ENCODE measurements at places on chromosomes 4 and X.

DNA sequence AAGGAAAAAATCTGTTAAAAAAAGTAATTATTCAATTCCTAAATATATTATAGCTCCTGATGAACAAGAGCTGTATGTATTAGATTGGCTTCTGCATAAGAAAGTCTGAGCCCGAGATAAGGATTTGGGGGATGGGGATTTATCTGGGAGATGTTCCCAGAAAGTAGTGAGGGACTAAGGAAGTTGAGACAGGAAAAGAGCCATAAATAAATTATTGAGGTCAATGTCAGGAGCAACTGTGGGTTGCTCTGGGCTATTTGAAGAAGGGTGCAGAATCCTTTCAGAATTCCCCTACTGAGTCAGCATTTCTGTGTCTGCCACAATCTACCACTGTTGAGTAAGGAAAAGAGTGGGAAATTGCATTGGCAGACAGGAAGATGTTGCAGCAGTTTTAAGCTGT is 3.1 kb upstream of the TDO2 start:
- peak; percentile 58 for DNase-seq

DNA sequence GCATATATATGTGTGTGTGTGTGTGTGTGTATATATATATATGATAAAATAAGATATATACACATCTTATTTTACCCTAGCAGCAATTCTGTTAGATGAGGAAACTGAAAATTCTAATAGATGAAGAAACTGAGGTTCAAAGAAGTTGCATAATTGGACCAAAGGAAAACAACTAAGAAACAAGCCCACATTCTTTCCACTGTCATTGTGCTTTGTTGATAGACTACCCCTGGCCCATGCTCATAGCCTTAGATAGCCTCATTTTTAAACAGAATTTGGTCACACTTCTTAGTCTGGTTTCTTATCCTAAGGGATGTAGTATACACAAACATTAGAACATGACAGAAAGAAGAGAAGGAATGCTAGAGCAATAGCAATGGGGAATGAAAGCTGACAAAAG is 138.8 kb downstream of the NDST3 start:
- DNase-seq, result no peak

- DNase-seq, result no peak
Measured at GRCh38 chrX:133922390-133922771, 63.0 kb downstream of the GPC3 start.

DNA sequence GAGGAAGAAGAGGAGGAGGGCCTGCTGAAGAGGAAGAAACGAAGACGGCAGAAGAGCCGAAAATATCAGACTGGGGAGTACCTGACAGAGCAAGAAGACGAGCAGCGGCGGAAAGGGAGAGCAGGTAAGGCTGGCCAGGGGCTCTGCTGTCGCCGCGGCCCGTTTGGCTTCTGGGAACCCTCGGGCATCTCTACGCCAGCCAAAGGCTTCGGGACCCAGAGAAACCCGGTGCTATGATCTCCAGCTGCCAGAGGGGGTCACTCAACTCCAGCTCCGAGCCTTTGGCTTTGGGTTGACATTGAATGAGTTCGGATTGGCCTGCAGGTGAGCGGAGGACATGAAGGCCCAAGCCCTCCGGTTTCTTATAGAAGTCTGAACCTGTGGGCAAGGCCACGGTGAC is 42.8 kb downstream of the BCORL1 start:
- no peak for DNase-seq

DNA sequence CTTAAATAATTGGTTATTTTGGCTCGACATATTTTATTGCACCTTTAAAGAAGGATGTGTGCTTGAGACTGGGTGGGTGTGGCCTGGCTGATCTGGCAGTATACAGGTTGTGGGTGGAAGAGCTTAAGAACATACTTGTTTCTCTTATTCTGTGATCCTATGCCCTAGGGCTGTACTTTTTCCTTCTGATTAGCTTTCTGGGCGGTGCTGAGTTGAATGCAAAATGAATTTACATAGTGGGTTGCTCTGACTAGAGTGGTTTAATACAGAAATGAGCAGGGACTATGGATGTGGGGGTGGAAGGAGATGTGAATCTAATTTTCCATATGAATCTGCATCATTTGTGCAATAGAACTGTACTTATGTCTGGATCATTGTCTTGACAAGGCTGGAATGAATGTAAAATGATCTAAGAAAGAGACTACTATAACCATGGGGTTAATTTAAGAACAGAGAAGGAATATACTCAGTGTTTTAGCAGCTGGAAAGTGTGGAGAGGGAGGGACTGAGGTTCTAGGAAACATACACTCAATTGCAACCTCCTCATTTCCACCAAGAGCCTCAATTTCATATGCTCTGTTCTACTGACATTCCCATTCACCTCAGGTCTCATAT is 73.7 kb downstream of the RLIM start:
- DNase-seq, result peak; percentile 34

DNA sequence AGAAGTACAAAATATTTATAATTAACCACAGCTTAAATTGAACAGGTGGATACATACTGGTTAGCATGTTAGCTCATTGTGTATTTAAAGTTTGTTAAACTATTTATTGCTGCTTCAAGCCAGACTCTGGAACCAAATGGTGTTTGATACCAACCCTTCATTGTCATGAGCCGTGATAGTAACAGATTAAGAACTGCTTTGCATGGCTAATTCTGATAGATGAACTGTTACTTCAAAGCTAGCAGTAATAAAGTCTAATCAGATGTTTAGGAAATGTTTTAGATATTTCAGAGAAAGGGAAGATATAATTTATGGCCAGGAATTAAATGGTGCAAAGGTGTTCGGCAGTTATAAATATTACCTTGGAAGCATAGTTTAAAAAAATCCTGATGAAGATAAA is 676.1 kb upstream of the ATOH1 start:
- no peak for DNase-seq

DNA sequence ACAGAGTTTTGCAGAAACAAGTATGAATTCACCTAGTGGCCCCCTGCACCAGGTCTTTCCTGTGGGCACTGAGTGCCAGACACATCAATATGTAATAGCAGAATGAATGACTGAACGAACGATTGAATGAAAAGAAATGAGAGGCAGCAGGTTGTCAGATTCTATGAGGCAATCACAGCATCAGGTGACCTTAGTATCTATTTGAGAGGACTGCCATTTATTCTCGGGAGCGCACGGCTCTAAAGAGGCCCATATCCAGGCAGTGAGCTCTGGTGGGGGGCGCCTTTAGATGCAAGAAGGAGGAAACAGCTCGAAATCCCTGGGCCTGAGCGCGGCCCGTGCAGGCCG is 528 bp upstream of the SLC25A4 start:
- no peak for DNase-seq

DNA sequence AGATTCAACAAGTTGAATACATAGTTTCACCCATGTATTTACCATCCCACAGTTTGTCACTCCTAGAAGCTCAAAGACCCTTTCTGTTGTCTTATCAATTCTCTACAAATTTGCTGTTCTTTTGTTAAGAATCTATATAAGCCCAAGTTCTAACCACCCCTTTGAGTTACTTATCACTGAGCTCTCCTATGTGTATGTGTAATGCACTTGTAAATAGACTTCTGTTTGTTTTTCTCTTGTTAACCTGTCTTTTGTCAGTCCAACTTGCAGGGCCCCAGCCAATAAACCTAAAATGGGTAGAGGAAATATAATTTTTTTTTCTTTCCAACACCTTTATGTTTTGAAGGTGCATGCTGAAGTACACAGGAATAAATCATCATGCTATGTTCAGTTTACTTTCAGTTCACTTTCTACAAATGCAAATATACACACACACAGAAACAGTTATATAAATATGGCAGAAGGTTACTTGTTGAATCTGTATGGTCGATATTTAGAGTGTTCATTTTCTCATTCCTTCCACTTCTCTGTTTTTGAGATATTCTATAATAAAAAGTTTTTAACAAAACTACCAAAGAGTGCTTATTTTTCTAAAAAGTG is 22.3 kb upstream of the CLOCK start:
- no peak for DNase-seq

DNA sequence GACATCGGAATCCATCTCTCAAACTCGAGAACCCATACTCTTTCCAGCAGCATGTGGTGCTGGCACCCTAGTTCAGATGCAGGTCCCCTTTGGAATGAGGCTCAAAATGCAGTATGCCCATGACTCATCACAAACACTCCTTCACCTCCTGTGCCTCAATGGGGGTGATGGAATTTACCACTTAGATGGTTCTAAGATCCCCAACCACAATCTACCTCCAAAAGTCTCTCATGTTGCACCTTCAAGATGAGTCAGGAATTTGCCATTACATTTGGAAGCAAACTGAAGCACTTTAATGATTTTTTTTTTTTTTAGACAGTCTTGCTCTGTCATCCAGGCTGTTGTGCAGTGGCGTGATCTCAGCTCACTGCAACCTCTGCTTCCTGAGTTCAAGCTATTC is 8.5 kb upstream of the MID1 start:
- DNase-seq, result no peak

- DNase-seq, result no peak
Measured at GRCh38 chr4:105059337-105059736, 87.3 kb upstream of the TET2 start.

DNA sequence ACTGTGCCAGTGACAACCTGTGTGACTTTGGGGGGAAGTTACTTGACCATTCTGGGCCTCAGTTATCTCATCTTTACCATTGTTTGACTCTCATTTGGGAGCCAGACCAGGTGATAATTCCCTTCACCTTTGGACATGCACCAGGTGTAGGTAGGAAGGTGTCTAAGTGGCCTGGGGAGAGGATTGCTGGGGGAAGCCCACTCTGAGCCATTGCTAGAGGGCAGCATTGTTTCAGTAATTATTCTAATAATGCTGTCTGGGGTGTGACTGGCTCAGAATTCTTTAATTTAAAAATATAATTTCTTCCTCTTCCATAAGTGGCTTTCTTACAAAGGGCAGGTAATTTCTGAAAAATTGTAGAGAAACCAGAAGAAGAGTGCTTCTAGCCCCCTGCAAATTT is 104.3 kb downstream of the RTL9 start:
- peak; percentile 3 for DNase-seq

DNA sequence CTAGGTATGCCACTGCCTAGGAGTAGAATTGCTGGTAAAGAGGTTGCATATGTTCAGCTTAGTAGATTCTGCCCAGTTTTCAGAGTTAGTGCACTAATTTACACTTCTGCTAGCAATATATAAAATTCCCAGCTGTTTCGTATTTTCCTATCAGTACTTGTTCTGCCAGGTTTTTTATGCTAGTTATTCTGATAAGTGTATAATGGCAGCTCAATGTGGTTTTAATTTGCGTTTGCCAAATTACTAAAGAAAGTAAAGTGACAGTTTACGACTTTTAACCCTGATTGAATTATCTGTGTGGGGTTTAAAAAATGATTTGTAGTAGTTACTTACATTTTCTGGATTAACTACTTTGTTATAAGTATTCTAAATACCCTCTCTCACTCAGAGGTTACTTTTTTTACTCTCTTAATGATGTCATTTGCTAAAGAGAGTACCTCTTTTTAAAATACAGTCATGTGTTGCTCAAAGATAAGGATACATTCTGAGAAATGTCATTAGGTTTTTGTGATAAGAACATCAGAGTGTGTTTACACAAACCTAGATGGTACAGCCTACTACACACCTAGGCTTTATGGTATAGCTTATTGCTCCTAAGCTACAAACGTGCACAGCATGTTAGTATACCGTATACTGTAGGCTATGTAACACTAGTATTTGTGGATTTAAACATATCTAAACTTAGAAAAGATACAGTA is 363.2 kb downstream of the IL15 start:
- DNase-seq, result no peak

GRCh38 chr4:181308476-181309312 is 934.5 kb upstream of the TENM3 start:
- no peak for DNase-seq

DNA sequence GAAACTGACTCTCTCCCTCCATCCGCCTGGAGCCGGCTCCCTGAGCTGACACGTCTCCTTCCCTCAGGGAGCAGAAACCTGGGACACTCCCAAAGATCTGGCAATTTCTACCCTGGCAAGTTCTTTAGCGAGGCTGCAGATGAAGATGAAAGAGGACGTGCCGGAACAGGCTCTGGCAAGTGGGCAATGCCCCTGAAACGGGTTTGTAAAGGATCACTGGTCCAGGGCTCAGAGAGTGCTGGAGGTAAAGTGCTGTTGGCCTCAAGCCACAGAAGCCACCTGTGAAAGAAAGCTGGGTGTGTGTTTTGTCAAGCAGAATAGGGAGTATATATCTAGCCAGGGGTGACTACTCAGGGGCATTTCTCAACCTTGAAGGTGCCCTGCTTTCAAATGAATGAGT is 131.4 kb upstream of the ATP6AP2 start:
- DNase-seq, result no peak

- no peak for DNase-seq
Measured at GRCh38 chrX:30085571-30085970, 129.8 kb upstream of the MAGEB2 start.

DNA sequence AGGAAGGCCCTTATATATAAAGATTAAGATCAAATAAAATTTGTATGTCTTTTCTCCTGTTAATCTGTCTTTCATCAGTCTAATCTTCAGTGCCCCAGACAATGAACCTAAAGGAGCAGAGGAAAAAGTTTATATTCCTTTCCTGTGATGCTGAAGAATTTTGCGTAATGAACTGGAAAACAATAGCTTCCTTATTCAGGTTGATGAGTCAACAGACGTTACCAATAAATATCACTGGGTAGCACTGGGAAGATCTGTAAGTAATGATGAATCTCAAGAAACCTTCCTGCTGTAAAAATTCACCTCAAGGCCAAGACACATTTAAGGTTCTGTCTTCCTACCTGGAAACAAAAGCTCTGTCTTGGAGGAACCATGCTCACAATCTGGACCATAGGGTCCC is 25.5 kb downstream of the CDKN2AIP start:
- peak; percentile 90 for DNase-seq

DNA sequence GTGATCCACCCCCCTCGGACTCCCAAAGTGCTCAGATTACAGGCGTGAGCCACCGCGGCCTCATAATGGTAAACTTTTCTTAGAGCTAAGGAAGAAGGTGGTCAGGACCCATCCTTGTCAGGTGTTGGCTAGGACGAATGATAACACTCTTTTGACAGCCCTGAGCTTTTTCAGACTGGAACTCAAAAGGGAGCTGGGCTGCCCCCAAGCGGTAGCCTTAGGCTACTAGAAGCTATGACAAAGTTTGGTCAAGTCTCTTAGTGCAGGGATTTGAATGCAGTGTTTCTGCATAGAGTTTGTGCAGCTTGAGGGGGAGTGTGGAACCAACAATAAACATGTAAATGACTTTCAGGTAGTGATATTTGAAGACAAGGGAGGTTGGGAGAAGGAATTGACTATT is 11.8 kb upstream of the HSD17B10 start:
- no peak for DNase-seq

- DNase-seq, result no peak
Measured at GRCh38 chrX:13894888-13895565, 78.1 kb upstream of the GPM6B start.

GRCh38 chr4:6372649-6373525 is 99.5 kb downstream of the PPP2R2C start:
- DNase-seq, result peak; percentile 58

- DNase-seq, result no peak
Measured at GRCh38 chr4:8439168-8439567, 1.4 kb downstream of the ACOX3 start.

- DNase-seq, result no peak
Measured at GRCh38 chrX:6163721-6164120, 64.9 kb downstream of the NLGN4X start.
